ENCODE measurements at places on chromosomes 1 and 21.

DNA sequence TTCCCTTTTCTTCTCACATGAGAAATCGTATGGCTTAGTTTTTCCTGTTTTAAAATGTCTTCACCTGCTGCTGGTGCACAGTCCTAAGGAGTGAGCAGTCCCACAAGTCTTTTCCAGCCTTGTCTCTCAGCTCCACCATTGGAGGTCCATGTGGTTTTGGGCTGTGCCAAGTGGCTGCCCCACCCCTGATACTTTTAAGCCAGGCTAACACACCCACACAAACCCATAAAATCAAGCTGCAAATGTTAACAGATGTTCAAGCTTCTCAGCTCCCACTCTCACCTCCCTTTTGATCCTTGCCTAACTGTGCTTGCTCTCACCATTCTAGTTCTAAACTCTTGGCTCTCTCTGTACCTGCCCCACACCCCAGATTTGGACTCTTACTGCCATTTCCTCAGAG is 74.5 kb upstream of the COL24A1 start:
- DNase-seq = no peak

- no peak for DNase-seq
Observed at GRCh38 chr1:68938051-68938666, 441.3 kb upstream of the DEPDC1 start.

DNA sequence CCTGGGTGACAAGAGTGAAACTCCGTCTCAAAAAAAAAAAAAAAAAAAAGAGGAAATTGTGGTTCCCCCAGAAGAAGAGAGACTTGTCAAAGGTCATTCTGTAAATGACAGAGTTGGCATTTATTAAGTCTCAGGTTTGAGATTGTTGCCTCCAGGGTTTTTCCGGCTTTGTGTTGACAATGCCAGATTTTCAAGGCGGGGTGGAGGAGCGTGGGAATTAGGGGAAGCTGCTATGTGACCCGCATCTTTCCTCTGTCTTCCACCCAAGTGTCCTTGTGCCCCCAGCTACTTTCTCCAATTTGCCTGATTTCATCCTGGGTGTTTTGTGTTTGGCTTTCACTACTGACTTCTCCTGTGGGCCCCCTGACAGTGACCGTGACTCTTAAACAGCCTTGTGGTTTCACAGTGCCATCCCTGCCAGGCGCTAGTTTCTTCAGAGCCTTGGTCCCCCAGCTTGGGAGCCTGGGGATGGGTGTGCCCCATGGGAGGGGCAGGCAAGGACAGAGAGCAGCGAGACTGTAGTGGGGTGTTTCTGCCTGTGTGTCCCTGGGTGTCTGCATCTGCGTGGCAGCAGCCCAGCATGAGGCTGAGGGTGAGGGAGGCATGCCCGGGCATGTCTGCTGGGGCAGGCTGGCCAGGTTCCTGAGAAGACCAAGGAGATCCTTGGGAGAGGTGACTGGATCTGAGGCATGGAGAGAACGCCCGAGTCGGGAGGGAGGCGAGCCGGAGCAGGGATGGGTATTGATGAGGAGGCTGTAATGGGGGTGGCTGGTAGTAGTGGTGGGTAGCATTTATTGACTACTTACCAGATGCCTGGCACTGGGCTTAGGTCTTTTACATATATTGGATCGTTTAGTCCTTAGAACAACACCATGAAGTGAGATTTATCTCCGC is 46.3 kb downstream of the IER5 start:
- peak; percentile 51 for DNase-seq

DNA sequence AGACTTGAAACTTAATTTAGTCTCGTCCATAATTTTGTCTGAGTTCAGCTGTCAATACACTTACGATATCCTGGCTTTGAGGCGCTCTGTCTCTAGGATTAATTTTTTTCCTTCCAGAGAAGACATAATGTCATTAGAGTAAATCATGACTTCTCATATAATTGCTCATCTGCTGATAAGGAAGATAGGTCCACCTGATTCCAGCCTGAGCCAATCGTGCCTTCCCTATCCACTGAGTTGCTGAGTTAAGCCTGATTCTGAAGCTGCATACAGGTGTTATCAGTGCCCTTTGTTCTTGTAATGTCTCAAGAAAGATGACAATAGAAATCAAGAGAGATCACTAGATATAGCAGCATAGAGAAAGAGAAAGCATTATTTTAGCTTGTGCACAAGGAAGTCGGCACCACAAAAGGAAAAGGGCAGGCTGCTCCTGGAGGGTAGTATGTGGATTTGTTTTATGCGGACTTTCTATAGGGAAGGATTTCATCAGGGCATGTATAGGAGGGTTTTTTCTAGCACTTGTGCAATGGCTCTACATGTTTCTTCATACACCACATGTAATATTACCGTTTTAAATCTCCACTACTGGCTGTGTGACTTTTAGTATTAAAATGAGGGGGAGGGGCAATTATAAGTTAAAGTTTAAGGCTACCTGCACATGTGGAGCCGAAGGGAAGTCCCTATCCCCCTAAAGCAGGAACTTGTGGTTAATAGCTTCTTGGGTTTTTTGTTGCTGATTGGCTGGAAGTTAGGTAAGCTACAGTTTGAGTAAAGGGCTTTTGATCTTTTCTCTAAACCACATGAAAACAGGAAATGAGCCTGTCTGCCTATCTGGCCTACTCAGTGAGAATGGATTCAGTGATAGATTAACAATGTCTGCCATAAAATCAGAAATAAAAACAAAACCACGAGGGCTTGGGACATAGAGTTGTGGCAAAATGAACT is 133.4 kb downstream of the PLPPR5 start:
- peak; percentile 75 for DNase-seq

- DNase-seq = no peak
Observed at GRCh38 chr1:114295321-114295720, 141.7 kb upstream of the SYT6 start.

DNA sequence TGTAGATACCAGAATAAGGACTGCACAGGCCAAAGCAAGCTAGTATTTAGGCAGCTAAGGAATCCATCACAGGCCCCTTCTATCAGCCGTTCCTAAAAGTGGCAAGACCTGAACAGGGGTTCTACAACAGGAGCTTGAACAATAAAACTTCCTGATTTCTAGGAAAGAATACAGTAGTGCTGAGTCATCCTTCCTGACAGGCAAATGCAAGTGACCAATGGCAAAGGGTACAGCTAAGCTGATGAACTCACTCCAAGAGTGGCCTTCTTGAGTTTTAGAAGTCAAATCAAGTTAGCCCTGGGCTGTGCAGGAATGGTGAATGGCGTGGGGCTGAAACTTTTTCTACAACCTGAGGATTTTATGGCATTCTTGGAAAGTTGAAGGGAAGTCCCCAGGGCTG is 112.9 kb downstream of the GREM2 start:
- peak; percentile 1 for DNase-seq

GRCh38 chr1:165073185-165074007 is 283.1 kb downstream of the LMX1A start:
- peak; percentile 50 for DNase-seq

Measured in activated CD4-positive, alpha-beta T cell treated with anti-CD3 and anti-CD28 coated beads, Interleukin-2, Interleukin-6, amounts not matched to agents 100 ng/mL and 50 ng/mL, durations not matched to agents 16 hours and 8 hours (primary cell).